Endodermal cell (in vitro differentiated cells): ENCODE measurements at places on chromosomes 6 and 20. TPM values are rescaled to one million over a fixed set of nuclear protein-coding genes. Genes with fewer than 3 reads are reported as not detected.

IRF4 gene
- total RNA-seq = 0.18 TPM in 1 of 2 replicates, not detected in the other

FKBP1C gene
- 0.33 to 0.56 TPM (median 0.40 TPM) in 3 replicates for total RNA-seq

OR12D3 gene
- not detected in 3 replicates for total RNA-seq

- H3K4me1 ChIP-seq = no peaks in the 10 kb centered on the region
- no peak for DNase-seq
- no peak overlapping the region for H3K4me3 ChIP-seq
- H3K27me3 ChIP-seq = peaks cover 20% of the 10 kb centered on the region
- no peaks in the 10 kb centered on the region for H3K36me3 ChIP-seq
- no peak overlapping the region for H3K27ac ChIP-seq
These were observed 43.9 kb downstream of the EBF4 start for GRCh38 chr20:2736441-2736840.

DNA sequence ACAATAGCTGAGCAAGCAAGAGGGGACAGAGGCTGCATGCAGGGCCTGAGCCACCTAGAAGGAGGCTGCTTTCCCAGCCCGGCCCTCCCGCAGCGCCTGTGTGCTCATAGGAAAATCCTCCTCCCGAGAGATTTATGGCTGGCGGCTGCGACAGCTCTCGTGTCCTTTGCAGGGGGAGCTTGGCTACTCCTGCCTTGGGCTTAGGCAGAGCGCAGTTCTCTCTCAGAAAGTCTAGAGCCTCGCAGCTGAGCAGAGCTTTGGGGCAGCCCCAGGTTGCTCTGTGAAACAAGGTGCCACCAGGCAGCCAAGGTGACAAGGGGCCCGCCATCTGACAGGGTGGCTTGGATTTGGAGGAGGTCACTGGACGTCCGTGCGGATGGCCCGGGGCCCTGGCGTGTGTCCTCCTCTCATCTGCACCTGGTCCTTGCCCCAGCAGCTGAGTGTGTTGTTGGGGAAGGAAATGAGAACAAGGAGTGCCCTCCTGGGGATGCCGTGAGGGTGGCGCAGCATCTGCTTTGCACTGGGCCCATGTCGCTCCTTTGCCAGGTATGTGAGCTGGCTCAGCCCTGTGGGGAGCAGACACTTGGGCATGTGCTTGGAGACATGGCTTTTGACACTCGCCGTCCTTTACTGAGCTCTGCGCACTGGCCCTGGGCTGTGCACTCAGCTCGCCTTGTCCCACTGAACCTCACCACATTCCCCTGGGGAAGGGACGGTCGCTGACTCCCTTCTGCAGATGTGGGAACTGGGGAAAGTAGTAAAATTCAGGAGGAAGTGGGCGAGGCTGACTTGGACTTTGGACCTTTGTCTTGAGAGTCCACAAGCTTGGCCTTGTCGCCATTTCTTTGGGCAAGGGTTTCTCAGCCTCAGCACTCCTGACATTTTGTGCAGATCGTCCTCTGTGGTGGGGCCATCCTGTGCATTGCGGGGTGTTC, 41.9 kb downstream of the EDN3 start:
- H3K36me3 ChIP-seq = no peaks in the 10 kb centered on the region
- no peak overlapping the region for H3K27ac ChIP-seq
- DNase-seq = no peak
- H3K4me1 ChIP-seq = no peaks in the 10 kb centered on the region
- peaks cover 62% of the 10 kb centered on the region for H3K27me3 ChIP-seq

GRCh38 chr6:157848693-157849092, 25.6 kb downstream of the SNX9 start:
- no peaks in the 10 kb centered on the region for H3K27me3 ChIP-seq
- no peak overlapping the region for H3K27ac ChIP-seq
- no peaks in the 10 kb centered on the region for H3K4me1 ChIP-seq
- peaks cover 4% of the 10 kb centered on the region for H3K36me3 ChIP-seq
- DNase-seq = no peak

WFDC5 gene
- not detected in 2 replicates for total RNA-seq

DNA sequence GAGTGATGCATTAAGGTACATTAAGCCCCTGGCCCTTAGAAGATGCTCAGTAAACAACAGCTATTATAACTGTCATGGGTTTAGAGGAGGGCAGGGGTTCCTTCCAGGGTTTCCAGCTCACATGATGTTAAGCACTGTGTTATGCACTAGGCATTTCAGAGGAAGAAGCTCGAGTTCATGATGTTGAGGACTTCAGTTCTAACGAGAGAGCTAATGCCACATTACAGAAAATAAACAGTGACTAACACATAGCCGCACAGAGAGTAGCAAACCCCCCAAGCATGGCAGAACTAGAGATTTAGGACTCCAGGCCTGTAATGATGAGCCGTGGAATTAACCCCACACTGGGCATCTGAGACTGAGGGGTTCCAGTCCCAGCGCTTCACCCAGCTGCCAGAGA, 105.2 kb downstream of the UNC5CL start:
- no peaks in the 10 kb centered on the region for H3K27me3 ChIP-seq
- H3K4me1 ChIP-seq = no peaks in the 10 kb centered on the region

DNA sequence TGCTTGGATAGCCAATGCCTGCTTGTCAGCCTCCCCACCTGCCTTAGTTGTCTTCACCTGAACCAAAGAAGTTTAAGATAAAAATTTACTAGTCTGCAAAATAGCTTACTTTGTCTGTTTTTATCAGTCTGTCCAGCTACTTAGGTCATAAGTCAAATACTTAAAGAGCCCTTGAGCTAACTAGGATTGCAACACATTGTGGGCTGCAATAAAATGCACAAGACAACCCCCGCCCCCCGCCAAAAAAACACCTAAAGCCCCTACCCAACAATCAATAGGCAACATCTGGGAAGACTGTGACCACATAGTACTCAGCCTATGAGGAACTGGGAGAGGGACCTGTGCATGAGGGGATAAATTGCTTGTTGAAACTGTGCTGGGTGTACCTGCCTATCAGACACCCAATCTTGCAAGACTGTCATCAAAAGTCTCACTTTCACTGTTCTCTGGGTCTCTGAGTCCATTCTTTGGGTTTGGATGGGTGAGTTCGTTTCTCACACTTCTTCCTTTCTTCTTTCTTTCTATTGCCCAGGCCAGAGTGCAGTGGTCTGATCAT, 27.3 kb upstream of the ABCC10 start:
- H3K4me3 ChIP-seq = no peak overlapping the region
- DNase-seq = no peak
- peaks cover 7% of the 10 kb centered on the region for H3K27me3 ChIP-seq
- H3K27ac ChIP-seq = no peak overlapping the region
- no peaks in the 10 kb centered on the region for H3K4me1 ChIP-seq
- H3K36me3 ChIP-seq = no peaks in the 10 kb centered on the region

DNA sequence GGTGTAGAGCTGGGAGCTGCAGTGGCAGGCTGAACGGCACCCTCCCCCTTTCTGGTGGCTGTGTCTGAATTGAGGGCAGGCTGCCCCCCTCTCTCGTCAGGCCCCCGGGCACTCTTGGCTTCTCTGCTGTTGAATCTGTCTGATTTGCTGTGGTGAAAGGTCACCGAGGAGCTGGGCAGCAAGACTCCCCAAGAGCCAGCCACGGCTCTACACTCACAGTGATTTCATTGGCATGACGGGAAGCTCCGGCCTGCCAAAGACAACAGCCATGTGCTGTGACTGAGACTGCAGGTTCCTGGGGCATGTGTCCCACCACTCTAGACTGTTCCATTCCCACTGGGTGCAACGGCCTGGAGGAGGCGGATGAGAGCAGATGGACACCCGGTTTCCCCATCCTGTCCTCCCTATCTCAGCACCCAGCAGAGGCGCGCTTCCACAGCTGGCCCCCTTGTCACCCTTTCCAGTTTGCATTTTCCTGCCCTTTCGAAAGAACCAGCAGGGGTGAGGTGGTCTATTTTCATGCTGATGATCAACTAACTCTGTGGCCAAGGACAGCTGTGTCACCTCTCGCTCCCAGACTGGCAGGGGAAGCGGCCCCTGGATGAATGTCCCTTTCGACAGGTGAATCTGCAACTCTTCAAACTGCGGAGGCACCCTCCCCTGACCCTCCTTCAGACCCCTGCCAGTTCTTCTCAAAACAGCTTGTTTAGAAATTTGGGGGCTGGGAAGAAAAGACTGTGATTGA, 2.2 kb downstream of the APCDD1L start:
- H3K27ac ChIP-seq = no peak overlapping the region
- DNase-seq = peak; percentile 56
- peaks cover 3% of the 10 kb centered on the region for H3K4me1 ChIP-seq
- H3K27me3 ChIP-seq = peaks cover 47% of the 10 kb centered on the region
